T-helper 1 cell (primary cell): ENCODE measurements at places on chromosomes 5 and 9.

GRCh38 chr9:72586388-72587130, 65.2 kb downstream of the TMC1 start:
- DNase-seq, result no peak

DNA sequence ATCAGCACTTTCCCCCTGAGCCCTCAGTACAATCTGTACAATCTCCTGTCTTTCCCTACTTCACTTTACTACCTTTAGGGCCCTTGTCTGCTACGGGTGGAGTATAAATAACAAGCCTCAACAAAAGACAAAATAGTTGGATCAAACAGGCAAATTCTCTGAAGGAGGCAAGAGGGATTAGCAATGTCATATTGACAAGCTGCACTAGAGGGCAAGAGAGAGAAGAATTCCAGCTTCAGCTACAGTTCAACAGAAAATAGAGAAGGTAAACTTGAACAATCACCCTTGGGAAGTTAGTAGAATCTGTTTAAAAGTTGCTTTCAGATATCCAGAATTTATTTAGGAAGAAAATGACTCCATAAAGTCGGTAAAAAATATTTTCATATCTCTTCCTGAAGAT, 68.4 kb upstream of the IZUMO3 start:
- DNase-seq, result no peak

DNA sequence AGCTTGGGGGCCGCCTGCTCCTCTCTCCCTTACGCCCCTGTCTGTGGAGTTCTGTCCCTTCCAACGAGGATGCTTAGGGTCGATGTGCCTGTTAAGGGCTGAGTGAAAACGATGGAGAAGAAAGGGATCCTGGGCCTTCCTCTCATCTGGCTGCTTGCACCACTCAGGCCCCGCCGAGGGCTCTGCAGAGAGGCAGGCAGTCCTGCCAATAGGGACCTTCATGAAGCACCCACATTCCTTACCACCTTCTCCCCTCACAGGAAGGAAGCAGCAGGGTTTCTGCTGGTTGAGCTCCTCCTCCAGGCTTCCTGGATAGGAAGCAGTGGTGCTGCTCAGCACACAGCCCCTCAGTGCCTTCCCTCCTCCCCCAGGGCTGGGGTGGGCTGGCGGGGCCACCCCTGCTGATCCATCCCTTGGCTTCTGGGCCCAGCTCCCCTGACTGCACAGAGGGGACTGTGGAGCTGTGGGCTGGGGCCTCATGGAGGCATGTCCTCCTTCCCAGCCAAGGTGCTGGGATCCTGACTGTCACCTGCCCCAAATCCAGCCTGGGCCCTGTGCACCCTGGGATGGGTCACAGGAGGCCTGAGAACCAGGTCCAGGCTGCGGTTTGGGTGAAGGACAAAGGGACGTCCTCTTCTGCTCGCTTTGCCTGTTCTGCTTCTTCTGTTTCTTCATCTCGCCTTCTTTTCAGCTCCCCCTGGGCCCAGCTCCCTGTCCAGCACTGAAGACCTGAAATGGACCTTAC, 50.5 kb downstream of the AHRR start:
- DNase-seq, result no peak

GRCh38 chr9:2622461-2623287, 1.1 kb downstream of the VLDLR start:
- DNase-seq, result no peak

- no peak for DNase-seq
Observed at GRCh38 chr5:25128606-25129005, 483.8 kb upstream of the CDH10 start.

DNA sequence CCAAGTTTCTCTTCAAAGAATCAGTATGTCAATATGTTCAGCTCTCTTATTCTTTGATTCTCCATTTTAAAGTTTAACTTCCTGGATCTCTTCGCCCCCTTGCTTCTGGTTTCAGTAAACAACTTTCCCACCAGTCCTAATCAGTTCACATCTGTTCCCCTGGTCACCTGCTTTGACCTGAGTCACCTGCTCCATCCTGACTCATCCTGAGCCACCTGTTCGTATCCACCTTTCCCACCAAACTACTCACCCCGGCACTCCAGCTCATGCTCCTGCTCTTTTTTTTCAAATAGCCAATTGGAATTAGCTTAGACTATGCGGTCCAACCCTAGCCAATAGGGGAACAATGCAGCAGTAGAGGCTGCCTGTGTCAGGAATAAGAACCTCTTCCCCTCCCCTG, 23.6 kb upstream of the CSF1R start:
- DNase-seq, result no peak

DNA sequence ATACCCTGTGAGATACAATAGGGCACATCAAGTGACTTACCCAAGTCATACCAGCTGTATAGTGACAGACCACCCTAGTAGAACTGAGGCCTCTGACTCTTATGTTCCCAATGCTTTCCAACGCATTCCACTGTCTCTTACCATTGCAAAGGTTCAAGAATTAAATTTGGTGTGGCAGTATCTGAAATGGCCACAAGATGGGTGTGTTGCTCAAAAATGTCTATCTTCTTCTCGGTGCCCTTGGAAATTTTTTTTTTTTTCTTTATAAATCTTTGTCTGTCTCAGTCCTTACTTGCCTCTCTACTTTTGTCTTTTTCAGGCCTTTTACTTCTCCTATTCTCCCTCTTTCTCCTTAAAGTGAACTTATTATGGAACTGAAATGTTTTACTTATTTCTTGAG, 48.4 kb downstream of the GPR21 start:
- peak; percentile 7 for DNase-seq

DNA sequence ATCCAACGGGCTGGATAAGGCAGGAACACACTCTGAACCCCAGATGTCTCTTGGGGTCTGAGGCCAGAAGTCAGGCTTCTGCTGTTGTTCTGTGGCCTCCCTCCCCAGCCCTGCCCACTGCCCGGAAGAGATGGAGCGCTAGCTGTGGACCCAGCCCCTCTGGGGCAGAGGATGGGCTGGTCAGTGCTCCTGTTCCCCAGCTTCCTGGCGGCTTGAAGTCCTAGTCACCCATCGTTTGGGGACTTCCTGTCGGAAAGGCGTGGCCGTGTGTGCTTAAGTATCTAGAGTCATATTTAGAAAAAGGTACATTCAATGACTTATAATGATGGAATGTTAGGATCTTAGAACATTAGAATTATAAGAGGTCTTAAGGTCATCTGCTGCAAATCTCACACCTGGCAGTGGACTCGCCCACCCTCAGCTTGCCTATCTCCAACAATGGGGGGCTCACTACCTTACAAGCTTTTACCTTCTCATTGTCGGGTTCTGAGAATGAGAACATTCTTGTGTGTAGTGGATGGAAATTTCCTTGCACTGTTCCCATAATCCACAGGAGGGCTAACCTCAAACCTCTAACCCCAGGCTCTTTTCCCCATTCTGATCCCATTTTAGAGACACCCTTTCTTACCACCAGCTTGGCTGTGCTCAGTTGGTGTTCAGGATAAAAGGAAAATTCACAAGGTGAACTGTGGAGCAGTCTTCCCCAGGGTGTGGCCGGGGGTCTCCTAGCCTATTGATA, 13.4 kb upstream of the AIF1L start:
- no peak for DNase-seq

GRCh38 chr9:96050861-96051155, 175.3 kb downstream of the ERCC6L2 start:
- no peak for DNase-seq

GRCh38 chr5:13350767-13351166, 593.7 kb downstream of the DNAH5 start:
- no peak for DNase-seq

GRCh38 chr9:13128266-13128860, 151.1 kb downstream of the MPDZ start:
- no peak for DNase-seq

DNA sequence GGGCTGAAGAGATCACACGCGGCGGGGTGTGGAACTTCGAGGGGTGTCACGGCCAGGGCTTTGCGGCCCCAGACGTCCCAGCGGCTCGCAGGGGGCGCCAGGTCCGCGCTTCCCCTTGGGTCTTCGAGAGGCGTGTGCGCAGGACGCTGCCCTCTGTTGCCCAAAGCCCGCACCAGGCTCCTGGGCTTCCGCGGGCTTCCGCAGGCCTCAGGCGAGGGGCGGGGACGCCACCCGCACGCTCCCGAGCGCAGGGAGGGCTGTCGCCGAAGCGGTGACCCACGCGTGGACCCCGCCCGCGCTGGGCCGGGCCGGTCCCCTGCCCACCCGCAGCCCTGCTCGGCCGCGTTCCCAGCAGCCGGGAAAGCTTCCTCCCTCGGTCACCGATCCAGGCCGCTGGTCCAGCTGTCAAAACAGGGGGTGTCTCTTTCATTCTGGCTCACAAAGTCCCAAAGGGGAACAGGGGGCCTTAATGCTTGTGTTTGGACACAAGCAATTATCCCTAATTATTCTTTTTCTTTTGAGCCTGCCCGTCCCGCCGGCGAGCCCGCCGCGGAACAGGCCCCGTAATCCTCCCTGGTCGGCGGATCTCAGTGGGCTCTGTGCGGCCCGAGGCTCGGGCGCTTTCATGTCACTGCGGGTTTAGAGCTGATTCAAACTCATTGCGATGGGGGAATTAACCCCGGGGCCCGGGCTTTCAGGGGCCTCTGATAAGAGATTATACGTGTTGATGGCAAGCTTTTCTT, 60.6 kb downstream of the TMEM174 start:
- DNase-seq, result no peak

DNA sequence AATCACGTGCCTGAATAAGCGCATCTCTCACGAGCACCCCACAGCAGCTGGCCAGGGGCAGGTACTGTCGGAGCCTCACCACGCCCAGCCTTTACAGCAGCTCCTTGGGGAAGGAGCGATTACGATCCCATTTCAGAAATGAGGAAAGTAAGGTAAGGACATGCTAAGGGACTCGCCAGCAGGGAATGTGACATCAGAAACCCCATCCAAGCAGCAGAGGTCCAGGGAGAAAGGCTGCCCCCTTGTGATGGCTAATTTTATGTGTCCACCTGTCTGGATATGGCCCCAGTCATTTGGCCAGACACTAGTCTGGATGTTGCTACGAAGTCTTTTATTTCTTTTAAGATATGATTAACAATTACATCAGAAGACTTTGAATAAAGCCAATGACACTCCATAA, 77.3 kb downstream of the UBE2QL1 start:
- DNase-seq, result no peak

GRCh38 chr9:110815361-110815760, 146.8 kb downstream of the MUSK start:
- DNase-seq, result no peak
